Foreskin keratinocyte (primary cell): ENCODE measurements at places on chromosomes 13 and 19. TPM values are rescaled to one million over a fixed set of nuclear protein-coding genes. Genes with fewer than 3 reads are reported as not detected.

Gene SERTAD3
- 22.3 and 24.1 TPM in 2 replicates for polyA plus RNA-seq

Gene B3GLCT
- 3.3 and 4.0 TPM in 2 replicates for polyA plus RNA-seq

Gene IGFL2
- polyA plus RNA-seq, result 0.30 and 0.81 TPM in 2 replicates

Gene ZNF492
- 0.16 and 0.41 TPM in 2 replicates for polyA plus RNA-seq

Gene C1QTNF9B
- polyA plus RNA-seq, result not detected in 2 replicates

Gene CATSPERD
- polyA plus RNA-seq, result not detected in 2 replicates
